ENCODE measurements at places on chromosomes 6 and 20.

- DNase-seq = peak; percentile 38
Measured at GRCh38 chr6:8219352-8219943, 117.1 kb upstream of the EEF1E1 start.

DNA sequence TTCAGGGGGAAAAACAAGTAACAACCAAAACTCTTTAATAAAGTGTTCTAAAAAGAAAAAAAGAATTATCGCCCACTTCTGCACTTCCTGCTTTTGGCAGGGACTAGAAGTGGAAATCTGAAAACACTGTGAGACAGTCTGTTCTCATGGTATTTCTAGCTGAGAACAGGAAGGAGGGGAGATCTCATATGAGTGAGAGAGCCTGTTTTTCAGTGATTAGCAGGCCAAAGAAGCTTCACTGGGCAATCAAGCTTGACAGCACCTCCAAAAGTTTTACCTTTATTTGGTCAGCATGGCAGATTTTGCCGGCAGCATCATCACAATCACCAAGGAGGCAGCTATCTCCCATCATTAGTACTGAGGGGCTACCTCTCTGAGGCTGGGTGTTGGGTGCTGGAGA is 79.5 kb upstream of the ATXN1 start:
- DNase-seq = no peak

GRCh38 chr20:23279836-23280235 is 70.8 kb upstream of the NXT1 start:
- no peak for DNase-seq

DNA sequence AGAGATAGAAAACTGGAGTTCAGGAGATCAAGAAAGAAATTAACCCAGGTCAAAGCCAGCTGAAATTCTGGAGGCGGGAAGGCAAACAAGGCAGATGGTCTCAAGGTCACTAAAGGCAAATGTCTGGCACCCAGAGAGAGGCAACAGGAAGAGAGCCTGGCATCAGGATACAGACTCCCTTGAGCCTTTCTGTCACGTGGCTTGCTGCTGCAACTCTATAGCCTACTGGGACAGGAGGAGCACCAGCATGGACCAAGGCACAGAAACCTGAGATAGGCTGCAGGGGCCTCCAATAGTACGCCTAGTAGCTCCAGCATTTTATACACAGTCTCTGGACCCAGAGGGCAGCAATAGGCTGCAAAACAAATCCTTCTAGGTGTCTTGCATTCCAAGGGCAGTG is 75.1 kb downstream of the SEL1L2 start:
- DNase-seq = no peak

- no peak for DNase-seq
Measured at GRCh38 chr6:169780571-169781091, 29.2 kb downstream of the ERMARD start.

DNA sequence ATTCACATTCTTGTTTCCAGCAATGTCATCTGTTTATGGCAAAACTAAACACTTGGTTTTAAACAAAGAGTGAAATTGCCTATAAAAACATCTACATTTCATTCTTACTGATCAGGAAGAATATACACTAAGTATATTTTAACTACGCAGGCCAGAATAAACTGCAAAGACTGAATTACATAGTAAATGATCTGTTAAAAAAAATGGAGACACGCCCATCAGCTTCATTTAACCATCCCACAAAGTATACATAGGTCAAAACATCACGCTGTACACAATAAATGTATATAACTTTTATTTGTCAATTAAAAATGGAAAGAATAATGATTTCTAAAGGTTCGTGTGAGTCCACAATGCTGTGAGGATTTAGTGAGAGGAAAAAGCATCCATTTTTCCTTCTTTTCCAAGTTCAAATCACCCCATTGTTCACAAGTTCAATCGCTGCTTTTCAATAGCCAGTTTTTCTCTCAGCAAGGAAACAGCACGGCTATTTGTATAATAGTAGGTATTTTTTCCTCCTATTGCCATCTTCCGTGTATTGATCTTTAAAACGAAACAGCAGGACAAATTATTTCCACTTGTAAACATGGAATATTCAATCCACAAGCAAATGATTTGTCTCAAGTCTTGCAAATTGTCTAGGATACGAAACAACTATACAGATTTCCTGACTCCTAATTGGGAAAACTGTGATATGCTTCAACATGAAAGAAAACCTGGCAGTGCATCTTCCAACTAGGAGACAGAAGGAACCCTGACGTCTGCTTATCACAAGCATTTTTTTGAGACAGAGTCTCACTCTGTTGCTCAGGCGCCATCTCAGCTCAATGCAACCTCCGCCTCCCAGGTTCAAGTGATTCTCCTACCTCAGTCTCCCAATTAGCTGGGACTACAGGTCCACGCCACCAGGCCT is 10.6 kb downstream of the SFT2D1 start:
- no peak for DNase-seq

- no peak for DNase-seq
Measured at GRCh38 chr6:48691420-48691819, 580.4 kb upstream of the PTCHD4 start.

GRCh38 chr6:20533746-20534294 is 437 bp upstream of the CDKAL1 start:
- DNase-seq = no peak

DNA sequence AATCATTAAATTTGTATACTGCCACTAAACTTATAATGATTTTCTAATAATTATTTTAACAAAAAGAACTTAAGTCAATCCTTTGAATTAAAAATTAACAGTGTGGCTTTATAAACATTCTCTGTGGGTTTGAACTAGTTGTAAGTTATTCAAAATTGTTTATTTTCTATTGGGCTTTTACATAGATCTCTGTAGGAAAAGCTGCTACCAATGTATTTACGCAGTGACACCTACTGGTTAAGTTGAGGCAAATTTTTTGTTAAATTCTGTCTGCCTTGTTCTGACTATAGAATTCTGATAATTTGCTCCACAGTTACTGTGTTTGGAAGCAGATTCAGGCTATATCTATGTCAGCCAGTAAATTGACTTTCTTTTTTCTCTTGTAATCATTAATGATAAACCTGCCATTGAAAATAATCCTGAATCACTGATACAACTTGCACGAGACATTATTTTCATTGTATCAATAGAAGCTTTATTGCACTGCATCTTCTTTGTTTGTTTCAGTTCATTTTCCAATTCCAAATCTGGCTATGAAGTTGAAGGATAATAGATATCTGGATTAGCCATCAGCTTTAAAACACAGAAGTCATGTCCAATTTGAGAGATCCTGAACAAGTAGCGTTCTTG is 66.0 kb upstream of the UTRN start:
- DNase-seq = no peak

DNA sequence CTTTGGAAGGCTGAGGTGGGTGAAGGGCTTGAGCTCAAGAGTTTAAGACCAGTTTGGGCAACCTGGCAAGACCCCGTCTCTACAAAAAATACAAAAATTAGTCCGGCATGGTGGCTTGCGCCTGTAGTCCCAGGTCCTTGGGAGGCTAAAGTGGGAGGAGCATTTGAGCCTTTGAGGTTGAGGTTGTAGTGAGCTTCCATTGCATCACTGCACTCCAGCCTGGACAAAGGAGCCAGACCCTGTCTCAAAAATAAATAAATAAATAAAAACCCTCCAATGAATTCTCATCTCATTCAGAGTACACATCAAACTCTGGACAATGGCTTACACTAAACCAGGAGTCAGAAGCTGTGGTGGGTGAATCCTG is 31.8 kb downstream of the B4GALT5 start:
- no peak for DNase-seq

- DNase-seq = peak; percentile 72
Measured at GRCh38 chr6:39169448-39170344, 54.7 kb upstream of the SAYSD1 start.

GRCh38 chr6:142845624-142846458 is 99.1 kb downstream of the HIVEP2 start:
- peak; percentile 91 for DNase-seq

DNA sequence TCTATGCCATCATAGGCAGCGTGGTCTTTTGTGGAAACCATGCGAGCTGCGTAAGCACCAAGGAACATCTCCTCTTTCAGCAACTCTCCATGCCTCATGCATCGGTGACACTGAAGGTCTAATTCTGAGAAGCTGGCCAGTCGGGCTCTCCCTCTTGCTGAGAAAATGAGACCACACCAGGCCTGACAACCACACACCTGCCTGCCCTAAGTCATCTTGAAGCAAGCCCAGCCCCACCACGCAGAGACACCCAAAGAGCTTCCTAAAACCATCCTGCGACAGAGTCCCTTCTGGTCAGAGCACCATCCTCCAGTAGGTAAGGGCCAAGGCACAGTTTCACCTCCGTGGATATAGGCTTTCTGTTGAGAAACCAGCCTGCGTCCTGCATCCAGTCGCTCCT is 26.6 kb downstream of the PREX1 start:
- DNase-seq = no peak

DNA sequence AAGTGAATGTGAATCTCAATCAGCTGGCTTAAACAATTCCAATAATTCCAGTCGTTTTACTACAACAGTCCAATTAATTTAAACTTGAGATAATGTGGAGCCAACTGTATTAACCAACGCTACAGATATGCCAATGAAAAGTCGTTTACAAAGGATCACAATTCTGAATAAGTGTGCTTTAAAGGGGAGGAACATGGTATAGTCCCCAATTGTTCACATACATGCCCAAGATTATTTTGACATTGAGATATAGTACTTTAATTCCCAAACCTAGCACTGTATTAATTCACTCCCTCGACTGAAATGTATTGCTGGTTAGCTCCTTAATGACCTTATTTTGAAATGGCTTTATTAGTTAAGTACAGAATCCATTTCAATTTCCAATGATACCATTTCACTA is 2.5 kb downstream of the AKIRIN2 start:
- DNase-seq = no peak

DNA sequence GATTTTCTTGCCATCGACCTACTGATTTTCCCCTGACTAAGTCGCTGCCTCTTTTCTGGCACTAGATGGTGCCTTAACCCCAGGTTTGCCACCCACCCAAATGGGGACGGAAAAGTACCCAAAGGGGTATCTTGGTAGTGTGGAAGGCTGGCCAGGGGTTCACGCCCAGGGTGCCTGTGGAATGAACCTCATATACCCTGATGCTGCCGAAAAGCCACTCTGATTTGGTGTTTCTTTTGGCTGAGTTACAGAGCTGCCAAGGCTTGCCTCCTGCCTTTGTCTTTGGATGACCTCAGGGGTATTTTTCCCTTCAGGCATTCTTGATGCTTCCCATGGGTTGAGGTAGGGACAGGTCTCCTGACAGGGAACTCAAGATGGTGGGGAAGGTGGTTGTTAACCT is 78.1 kb downstream of the MAP3K7 start:
- no peak for DNase-seq

DNA sequence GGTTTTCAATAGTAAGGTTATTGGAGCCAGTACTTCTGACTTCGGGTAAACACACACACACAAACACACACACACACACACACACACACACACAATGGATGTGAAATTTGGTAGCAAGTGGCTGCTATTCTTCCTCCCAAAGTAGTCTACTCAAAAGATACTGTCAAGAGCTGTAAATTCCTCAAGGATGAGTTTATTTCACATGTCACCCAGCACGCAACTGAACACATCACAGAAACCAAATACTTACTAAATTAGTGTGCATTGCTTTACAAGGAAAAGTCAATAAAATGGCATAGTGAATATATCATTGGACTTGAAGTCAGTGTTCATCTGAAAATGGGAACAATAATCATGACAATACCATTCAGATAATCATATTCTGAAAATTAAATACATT is 32.9 kb downstream of the MMUT start:
- no peak for DNase-seq

DNA sequence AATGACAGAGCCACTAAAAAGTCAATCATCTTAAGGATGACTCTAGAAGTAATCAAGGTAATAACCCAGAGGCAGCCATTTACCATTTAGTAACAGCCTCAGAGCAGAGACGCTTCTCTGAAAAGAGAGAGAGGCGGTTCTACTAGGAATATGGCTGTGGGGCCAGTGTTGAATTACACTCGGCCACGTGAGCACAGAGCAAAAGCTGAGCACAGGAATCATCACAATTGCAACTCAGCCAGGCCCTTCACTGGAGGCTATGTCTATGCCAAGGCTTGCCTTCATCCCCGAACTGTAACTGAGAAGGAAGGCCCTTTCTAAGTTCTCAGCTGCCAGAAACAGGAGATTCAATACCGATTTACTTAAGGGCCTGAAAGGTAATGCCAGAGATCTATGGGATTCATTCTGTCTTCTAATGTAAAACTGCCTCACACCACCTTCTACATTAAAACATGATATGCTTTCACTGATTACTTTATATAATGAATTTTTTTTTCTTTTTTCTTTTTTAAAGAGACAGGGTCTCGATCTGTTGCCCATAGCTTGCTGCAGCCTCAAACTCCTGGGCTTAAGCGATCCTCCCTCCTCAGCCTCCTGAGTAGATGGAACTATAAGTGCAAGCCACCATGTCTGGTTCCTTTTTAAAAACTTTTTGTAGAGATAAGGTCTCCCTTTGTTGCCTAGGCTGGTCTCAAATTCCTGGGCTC is 67.6 kb downstream of the NUDT3 start:
- DNase-seq = peak; percentile 30

DNA sequence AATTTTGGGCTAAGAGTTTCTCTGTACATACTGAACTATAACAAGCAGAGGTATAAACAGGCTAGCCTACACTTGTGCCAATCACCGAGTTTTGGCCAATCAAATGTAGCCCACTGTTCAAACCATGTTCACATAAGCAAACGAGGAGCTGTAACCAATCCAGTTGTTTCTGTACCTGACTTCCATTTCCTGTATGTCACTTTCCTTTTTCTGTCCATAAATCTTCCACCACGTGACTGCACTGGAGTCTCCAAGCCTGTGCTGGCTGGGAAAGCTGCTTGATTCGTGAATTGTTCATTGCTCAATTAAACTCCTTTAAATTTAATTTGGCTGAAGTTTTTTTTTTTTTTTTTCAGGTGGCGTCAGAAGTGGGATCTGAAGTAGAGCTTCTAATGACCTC is 332.9 kb downstream of the RNF144B start:
- no peak for DNase-seq

GRCh38 chr20:8131598-8132483 is at the start of gene PLCB1:
Gene PLCB1 (plus strand): TSS chr20:8132266. CDS start chr20:8132652, 386 bp downstream.
- peak; percentile 75 for DNase-seq

DNA sequence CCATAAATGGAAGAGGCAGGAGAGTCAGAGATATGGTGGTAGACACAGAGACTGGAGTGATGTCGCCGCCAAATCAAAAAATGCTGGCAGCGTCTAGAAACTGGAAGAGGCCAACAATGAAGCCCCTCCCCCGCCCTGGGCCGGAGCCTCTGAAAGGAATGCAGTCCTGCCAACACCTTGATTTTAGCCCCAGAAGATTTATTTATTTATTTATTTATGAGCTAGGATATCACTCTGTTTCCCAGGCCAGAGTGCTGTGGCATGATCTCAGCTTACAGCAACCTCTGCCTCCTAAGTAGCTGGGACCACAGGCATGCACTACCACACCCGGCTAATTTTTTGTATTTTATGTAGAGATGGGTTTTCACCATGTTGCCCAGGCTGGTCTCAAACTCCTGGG is 82.6 kb upstream of the CCDC167 start:
- no peak for DNase-seq

- DNase-seq = no peak
Measured at GRCh38 chr6:11789744-11790143, 11.1 kb upstream of the ADTRP start.

GRCh38 chr6:140459209-140459608 is 1084.8 kb upstream of the CITED2 start:
- DNase-seq = no peak

GRCh38 chr6:31465718-31466117 is 32.2 kb upstream of the MICB start:
- no peak for DNase-seq

- no peak for DNase-seq
Measured at GRCh38 chr6:133553652-133554051, 312.5 kb downstream of the EYA4 start.

- DNase-seq = peak; percentile 88
Measured at GRCh38 chr6:157981395-157982101, at the start of gene SYNJ2. Gene SYNJ2 (plus strand): TSS chr6:157981863. CDS start chr6:157981962, 99 bp downstream.

GRCh38 chr20:5923493-5923892 is 26.8 kb downstream of the TRMT6 start:
- no peak for DNase-seq
